ENCODE measurements at places on chromosomes 2 and 18.

DNA sequence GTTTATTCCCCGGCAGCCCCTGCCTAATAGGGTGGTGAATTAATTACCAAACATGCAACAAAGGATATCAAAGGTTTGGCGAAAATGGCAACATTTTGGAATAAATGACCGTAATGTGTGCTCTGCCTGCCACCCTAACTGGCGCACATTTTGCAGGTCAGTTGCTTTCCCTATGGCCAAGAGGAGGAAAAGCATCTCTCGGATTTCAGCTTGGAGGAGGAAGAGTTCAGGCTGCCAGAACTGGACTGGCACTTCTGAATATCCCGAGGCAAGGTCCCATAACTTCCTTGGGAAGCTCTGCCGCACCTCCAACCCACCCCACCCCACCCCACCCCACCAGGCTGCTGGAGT is 37.1 kb downstream of the SLC25A52 start:
- DNase-seq = no peak

DNA sequence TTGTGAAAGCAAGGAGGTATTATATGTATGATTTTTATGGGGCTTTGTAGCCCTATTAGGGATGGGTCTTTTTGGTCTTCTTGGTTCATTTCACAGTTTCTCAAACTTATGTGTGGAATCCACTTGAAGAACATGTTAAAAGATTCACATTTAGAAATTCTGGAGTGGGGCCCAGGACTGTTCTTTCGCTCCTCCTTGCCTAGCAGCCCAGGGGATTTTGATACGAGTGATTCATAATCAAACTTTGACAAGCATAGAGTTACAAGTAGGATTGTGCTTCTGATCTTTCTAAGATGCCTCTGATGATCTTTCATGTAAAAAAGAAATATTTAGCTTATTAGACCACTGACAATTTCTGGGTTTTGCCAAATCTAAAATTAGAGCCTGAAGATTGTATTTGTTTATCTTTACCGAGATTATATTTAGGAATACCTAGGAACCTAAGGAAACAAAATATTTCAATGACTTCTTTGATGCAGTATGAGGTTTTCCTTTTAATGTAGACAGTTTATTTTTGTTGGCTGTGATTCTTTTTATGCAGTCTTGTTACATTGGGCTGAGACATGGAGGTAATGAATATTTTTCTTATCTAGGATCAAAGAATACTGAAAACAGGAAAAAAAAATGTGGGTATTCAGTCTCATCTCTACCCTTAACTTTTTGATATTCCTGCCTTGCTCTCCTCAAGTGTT is 324.0 kb downstream of the PARD3B start:
- DNase-seq = no peak

DNA sequence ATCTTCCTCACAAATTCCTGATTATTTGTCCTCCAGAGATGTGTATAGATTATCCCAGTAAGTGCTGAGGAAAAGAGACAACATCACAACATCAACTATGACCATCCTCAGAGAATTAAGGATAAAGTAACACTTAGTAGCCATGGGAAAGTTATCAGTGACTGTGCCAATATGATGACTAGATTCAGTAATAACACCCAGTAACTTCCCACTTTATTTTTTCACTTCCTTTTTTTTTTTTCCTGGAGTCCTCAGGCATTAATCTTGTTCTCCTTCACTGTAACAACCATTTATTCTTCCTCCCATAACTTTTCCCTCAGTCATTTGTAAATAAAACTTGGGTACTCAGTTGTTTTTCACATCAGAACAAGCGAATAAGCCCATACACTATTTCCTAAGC is 16.7 kb upstream of the PID1 start:
- DNase-seq = no peak

DNA sequence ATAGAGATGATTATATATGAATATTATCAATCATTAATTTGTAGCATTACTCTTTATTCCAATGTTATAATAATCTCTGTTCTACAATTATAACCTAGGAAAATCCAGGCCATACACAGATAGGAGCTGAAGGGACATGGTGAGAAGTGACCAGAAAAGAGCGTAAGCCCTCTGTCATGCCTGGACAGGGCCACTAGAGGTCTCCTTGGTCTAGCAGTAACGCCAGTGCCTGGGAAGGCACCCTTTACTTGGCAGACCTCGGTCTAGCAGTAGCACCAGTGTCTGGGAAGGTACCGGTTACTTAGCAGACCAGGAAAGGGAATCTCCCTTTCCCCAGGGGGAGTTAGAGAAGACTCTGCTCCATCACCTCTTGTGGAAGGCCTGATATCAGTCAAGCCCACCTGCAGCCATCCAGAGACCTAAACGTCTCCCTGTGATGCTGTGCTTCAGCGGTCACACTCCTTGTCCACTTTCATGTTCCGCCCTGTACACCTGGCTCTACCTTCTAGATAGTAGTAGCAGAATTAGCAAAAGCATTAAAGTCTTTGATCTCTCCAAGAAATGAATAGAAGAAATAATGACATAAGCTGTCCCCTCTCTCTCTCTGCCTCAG is 447.5 kb upstream of the FSIP2 start:
- no peak for DNase-seq

- no peak for DNase-seq
Observed at GRCh38 chr18:14978191-14978590, 230.2 kb downstream of the ANKRD30B start.

DNA sequence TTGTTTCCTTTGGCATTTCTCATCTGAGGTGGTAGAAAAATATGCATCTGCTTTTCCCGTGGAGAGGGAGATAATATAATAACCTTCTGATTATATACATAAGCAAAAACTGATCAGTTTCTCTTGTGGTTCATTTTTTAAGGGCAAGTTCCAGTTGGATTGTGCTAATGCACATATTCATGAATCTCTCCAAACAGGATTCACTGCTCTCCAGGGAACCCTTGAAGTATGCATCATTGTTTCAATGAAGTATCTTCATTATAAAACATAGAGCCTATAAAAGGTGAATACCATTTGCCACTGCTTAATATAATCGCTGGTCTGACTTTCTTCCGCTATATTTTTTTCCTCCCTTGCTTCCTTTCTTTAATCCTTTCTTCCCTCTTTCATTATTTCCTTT is 384.7 kb downstream of the FIGN start:
- DNase-seq = no peak

- DNase-seq = peak; percentile 52
Observed at GRCh38 chr2:98149333-98149697, 62.3 kb downstream of the VWA3B start.

GRCh38 chr2:158484892-158485556 is 28.3 kb downstream of the PKP4 start:
- no peak for DNase-seq

DNA sequence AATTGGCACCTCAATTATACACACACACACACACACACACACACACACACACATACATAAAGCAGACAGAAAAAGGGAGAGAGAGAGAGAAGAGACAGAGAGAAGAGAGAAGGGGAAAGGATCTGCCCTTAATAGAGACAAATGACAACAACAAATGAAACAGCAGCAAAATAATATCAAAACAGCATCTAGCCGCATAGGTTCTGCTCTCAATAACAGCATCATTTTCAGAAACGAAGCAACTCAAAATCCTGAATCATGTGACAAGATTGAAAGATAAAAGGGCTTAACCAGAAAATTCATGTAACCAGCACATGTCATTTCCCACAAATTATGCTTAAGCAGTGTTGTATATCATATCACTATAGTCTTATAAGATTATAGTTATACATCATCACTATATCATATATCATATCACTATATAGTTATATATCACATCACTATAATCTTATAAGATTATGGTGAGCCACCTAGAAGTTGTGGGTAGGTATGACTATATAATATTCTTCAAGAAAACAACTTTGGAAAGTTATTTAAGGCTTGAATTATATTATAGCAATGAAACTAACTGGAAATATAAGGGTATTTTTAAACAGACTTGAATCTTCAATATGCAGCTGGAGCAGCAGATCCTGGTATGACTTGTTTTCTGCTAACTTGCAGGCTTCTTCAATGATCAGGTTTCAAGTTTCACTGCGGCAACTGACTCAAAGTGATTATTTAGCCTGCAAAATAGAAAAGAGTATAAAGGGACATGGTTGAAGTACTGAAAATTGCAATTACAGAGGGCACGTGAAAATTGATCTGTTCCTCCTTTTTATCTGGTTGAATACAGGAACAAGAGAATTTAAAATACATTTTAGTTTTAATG is 16.1 kb upstream of the VPS54 start:
- no peak for DNase-seq

GRCh38 chr2:10223471-10223870 is 79.2 kb upstream of the HPCAL1 start:
- no peak for DNase-seq

DNA sequence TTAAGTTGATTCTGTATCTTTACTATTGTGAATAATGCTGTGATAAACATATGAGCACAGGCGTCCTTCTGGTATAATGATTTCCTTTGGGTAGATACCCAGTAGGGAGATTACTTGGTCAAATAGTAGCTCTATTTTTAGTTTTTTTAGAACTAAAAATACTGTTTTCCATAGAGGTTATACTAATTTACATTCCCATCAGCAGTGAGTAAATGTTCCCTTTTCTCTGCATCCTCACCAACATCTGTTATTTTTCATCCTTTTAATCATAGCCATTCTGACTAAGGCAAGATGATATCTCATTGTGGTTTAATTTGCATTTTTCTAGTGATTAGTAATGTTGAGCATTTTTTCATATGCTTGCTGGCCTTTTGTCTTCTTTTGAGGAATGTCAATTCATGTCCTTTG is 35.1 kb downstream of the PMS1 start:
- DNase-seq = peak; percentile 49

DNA sequence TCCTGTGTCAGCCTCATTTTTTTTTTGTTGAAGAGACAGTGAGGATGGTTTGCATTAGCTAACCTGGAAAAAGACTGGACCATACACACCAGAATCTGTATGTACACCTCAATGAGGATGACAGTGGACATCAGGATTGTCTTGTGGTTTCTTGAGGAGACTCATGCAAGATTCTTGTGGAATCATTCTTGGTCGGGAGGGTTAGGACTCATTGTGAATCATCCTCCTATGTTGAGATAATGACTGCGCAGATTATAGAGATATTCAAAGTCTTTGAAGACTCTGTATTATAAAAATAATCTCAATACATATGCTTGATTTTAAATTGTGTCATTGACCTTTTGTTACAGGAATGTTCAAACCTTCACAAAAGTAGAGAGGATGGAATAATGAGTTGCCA is 49.1 kb upstream of the DOCK10 start:
- DNase-seq = peak; percentile 78

GRCh38 chr18:62809900-62810299 is 94.6 kb downstream of the PHLPP1 start:
- DNase-seq = no peak

DNA sequence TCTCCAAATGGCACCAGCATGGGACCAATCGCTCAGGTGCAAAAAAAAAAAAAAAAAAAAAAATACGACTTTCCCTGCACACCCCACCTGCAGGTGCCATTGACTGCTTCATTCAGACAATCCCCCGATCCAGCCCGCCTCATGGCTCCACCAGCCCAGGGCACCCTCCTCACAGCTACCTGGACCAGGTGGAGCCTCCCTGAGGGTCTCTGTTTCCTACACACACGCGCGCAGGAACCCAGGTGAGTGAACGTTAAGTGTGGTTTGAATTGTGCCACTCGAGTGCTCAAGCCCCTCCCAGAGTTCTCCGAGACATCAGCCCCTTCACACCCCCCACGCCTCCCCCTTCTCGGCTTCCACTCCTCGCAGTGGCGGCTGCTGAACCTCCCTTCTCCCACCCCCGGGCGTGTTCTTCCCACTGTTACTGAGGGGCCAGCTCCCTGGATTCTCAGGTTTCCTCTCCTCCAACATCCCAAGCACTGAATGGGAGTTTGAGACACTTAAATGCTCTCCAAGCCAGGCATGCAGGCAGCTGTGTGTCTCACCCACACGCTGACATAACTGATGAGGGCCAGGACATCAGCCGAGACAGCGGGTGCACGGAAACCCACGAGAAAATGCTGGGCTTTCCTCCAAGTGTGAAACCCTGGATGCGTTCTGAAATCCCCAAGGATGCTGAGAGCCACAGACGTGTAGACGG is 88.8 kb upstream of the SNTG2 start:
- DNase-seq = no peak

DNA sequence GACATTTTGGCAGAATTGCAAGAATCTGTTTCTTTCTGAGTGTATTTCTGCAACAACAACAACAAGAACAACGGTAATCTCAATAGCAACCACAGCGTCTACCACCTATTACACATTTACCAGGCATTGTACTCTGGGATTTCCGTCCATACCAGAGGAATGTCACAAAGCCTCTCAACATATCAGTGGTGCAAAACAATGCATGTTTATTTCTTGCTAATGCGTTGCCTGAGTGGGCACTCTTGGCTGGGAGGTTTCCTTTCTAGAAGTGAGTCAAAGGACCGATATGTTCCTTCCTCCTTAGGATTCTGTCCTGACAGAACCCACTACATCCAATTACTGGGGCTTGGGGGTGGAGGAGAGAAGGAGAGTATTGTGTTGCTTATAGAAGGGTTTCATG is 585.6 kb downstream of the TSN start:
- DNase-seq = no peak

DNA sequence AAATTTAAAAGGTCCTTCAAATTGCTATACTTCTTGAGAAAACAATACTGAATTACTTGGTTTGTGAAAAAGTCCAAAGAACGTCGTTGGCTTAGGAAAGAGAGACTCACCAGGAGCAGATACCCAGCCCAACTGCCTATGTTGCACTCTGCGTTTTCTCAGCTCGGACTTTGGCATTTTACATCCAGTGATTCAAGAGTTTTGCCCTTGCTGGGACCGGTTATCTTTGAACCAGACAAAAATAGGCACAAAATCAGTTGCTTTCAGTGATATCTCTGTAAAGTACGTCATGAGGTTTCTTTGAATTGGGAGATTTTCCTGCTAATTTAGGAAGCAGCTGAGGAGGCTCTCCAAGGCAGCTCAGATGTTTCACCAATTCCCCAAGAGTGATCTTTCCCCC is 29.3 kb downstream of the FHOD3 start:
- DNase-seq = no peak

DNA sequence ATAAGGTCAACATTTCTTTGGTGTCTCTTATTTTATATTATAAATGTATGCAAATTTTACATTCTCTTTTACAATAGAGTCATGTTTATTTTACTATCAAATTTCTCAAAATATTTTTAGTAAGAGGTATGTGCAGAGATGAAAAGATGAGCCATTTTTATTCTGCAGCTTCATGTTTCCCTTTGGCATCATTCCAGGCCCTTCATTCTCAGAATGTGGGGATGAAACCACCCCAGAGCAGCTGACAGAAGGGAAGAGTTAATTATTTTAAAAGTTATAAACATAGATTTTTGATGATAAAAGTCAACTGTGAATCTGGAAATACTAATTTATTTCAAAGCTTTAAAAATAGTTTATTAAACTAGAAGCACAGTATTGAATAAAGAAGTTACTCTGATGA is 12.8 kb upstream of the FSHR start:
- no peak for DNase-seq

GRCh38 chr2:195697681-195698220 is 40.7 kb downstream of the SLC39A10 start:
- no peak for DNase-seq
